ENCODE measurements at places on chromosomes 3 and 15.

- DNase-seq, result no peak
Observed at GRCh38 chr3:147589016-147589415, 179.9 kb downstream of the ZIC1 start.

DNA sequence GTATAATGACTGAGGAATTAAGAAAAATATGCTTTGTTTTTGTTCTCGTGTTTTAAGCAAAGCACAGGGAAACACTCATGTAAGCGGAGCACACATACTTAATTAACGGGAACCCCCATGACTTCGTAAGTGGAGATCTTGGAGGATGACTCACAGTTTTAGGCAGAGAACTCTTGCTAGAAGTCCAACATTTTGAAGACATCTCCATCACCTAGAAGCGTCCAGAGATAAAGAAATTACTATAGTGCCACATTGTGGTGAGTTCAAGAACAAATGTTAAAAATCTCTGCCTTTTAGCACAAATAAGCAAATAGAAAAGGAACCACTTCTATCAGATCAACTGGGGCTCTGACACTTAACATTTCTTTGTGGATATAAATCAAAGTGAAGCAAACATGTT lies 194.1 kb upstream of the ARHGEF26 start:
- peak; percentile 64 for DNase-seq

DNA sequence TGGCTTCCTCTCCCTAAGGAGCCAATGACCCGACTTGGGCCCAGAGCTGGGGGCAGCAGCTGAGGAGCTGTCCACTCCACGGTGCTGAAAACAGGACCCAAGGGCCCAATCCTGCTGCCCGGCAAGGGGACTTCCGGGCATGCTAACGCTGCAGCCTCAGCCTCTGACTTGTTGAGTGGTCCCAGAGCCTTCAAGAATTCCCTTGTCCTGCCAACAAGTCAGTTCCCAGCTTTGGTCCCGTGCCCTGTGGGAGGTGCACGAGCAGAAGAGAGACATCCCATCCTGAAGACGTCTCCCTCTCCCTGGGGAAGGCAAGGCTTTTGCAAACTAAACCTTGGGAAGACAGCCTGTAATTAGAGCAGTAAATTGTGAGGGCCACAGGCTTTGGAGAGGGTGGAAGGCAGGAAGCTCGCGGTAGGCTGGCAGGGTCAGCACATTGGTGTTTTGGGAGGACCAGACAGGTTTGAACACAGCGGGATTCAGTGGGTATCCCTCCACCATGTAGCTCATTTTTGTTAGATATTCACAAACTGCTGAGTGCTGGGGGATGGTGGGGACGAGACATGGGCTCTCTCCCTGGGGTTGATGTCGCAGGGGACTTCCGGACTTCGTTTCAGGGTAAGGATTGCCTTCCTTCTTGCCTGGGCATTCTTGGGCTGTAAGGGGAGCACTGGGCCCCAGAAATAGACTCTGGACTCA lies 29.8 kb upstream of the PRR23E start:
- no peak for DNase-seq

- DNase-seq, result peak; percentile 22
Observed at GRCh38 chr3:4284865-4285264, 18.3 kb upstream of the SETMAR start.

- DNase-seq, result no peak
Observed at GRCh38 chr3:170171563-170171962, 10.0 kb downstream of the PHC3 start.

DNA sequence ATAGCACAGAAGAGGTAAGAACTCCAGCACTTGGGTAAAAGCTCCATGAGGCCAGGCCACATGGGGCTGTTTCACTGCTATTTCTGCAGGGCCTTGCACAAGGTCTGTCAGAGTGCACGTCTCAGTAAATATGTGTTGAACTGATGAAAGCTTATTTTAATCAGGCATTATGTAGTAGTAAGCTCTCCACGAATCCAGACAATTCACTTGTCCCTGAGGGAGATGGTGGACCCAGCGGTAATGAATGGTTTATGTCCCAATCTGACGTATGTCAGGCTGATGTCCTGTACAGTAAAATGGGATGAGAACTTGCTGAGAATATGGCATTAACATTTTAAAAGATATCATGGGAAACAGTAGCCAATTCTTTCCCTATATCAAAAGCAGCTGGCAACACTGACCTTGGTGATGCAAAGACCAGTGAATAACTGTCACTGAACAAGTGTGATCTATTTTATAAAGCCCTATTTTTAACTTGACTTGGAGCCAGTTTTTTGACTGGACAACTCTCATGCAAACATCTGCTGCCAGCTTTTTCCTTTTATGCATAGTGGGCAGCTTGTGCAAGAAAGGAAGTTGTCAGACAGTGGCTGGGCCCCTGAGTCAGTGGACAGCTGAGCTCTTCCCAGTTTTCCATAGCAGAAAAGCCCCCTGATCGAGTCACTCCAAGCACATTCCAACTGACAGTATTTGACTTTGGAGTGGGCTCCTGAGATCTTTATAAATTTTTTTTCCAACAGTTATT lies 519.8 kb upstream of the MDFIC2 start:
- DNase-seq, result peak; percentile 92

DNA sequence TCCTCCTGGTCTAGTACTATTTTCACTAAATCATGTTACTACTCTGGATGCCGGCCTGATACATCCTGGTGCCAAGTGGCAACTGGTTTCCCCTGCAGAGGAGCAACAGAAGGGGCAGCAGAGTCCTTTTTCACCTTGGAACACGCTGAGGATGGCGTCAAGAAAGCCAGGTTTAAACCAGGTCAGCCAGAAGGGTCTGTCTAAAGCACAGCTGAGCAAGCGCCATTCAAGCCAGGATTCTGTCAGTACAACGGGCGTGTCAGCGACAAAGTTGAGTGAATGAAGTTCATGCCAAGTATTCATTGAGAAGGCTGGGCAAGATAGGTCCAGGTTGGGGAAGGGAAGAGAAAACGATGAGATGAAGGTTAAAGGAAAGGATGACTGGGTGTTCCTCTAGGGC lies 88.2 kb downstream of the FBN1 start:
- no peak for DNase-seq

- DNase-seq, result no peak
Observed at GRCh38 chr3:124063197-124063909, 71.4 kb upstream of the ROPN1 start.

- no peak for DNase-seq
Observed at GRCh38 chr3:10285272-10286132, 7.2 kb downstream of the GHRL start.

DNA sequence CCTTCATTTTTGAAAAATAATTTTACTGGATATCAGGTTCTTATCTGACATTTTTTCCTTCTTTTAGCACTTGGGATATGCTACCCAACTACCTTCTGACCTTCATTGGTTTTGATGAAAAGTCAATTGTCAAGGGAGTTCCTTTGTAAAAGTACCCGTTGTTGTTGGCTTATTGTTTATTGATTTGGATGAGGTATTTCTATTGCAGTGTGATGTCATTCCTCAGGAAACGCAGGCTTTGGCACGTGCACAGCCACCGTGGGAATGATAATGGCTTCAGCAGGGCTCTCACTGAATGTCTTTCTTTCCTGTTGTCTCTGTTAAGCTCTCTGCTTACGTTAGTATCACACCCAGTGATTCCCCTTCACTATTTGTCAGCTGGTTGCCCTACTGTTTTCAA lies 944.6 kb downstream of the CADM2 start:
- no peak for DNase-seq

DNA sequence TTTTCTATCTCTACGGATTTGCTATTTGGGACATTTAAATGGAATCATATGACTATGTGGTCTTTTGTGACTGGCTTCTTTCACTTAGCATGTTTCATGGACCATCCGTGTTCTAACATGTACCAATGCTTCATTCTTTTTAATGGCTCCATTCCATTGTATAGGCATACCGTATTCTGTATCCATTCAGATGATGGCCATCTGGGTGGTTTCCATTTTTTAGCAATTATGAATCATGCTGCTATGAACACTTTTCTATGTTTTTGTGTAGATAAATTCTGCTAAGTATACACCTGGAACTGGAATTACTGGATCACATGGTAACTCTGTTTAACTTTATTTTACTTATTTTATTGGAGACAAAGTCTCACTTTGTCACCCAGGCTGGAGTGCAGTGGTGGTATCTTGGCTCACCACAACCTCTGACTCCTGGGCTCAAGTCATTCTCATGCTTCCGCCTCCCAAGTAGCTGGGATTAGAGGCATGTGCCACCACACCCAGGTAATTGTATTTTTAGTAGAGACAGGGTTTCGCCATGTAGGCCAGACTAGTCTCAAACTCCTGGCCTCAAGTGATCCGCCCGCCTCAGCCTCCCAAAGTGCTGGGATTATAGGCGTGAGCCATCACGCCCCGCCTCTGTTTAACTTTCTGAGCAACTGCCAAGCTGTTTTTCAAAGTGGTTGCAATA lies 13.4 kb downstream of the UBP1 start:
- DNase-seq, result no peak

DNA sequence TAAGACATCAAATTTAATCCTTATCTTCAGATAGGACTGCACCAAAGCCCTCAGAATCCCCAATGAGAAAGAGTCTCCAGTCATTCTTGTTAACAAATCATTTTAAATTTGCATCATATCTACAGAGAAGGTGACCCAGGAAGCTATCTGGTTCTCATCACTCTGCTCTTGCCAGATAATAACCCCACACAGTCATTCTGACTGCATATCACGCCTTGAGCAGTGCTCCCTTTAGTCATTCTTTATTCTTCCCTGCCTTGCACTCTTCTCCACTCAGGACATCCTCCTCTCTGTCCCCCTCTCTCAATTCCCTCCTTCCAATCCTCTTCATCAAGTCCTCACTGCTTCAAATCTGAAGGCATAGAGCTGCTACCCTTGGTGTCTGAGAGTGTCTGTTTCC lies 83.7 kb upstream of the COL6A6 start:
- no peak for DNase-seq

GRCh38 chr15:66241908-66242285 lies 11.7 kb downstream of the MEGF11 start:
- no peak for DNase-seq

- DNase-seq, result peak; percentile 91
Observed at GRCh38 chr3:4978966-4979427, 240 bp upstream of the BHLHE40 start.

- no peak for DNase-seq
Observed at GRCh38 chr15:98413933-98414546, 234.3 kb upstream of the IGF1R start.

DNA sequence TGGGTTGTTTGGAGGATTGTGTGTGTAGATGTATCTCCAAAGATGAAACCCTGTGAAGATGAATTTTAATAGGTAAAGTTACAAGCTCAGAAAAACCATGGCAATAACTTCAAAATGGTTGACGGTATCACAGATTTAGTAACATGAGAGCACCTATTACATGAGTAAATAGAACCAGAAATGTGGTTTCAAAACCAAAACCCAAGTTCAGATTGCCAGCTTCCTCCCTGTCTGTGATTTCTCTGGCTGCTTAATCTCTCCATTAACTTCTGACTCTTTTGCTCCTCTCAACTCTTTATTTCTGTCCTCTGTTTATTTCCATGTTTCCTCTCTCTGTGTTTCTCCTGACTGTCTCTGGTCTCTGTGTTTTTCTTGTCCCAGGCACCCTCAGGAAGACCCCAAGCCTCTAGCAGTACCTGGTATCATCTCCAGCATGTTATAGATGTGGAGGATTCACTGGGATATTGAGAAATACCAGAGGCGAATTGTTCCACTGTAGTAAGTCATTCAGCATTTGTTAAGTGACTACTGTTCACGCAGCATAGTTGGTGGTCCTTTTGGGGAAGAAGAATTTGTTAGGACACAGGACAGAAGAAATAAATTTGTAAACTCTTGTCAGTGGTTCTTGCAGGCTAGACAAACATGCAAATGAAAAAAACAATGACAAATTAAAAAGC lies 138.8 kb downstream of the BBX start:
- no peak for DNase-seq

DNA sequence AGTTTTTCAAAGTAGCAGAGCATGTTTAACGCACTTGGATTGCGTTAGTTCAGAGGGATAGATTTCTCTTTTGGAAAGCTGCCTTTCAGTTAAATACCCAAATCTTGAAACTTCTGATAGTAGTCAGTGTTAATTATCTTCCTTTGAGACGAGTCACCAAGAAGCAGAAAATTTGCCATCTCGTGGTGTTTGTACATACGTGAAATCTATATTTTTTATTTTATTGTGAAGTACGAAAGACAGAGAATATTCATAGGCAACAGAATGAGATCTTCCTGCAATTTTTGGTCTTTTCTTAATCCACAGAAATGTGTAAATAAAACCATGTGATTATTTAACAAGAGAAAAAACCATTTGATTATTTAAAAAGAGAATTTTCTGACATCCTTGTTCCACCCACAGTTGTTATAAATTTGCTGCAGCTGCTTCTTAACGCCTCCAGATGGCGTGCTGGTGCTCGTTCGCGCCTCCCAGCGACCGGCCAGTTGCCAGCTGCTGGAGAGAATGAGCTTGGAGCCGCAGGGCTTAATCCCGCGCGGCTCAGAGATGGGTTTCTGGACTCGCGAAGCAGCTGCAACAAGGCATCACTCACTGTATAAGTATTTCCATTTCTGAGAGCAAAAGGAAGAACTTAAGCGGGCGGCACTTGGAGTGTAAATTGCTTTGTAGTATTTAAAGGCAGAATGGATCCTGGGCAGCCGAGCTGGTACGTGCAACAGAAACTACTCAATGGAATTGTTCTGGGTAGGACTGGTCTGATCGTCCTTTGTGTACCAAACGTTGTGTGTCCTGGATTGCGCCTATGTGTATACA lies 10.5 kb upstream of the SLITRK3 start:
- DNase-seq, result peak; percentile 80

GRCh38 chr15:57704441-57704840 lies 2.1 kb upstream of the POLR2M start:
- DNase-seq, result no peak

GRCh38 chr3:101823525-101823924 lies 25.8 kb upstream of the NFKBIZ start:
- DNase-seq, result no peak

DNA sequence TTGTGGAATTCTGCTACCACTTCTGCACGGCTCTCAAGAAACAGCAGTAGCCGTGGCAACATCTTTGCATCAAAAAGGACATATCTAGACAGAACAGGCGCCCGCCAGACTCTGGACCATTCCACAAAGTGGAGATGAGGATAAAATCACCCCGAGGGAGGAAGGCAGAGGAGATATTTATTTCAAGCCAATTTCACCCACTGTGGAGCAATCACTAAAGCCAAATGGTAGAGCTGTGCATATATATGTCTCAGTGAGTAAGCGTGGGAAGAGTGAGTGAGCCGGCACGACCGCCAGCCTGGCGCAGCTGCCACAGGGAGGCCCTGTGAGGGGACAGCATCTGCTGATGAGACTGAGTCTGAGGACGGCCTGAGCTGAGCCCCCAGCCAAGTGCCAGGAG lies 111.3 kb downstream of the MEGF11 start:
- DNase-seq, result no peak

- no peak for DNase-seq
Observed at GRCh38 chr3:121998030-121998580, 23.9 kb downstream of the ILDR1 start.

DNA sequence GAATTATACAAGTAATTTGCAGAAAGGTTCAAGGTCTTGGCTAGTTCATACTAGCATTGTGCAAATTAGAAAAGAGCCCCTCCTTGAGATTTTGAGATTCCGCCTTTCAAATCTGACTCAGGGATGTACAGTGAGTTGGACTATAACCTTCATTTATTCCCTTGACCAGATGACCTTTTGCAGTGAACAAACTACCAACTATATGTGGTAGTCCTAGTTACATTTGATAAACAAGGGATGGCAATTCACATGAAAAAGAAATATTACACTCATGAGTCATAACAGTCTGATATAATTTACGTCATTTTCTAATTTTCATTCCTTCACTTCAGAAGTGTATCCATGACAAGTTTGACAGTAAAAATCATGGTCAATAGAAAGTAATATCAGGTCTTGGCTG lies 860.4 kb downstream of the ROBO1 start:
- peak; percentile 70 for DNase-seq
